ENCODE measurements at places on chromosomes 5 and 9.
A peak's percentile ranks its signal among the peaks of the same experiment; 100 is the strongest.

DNA sequence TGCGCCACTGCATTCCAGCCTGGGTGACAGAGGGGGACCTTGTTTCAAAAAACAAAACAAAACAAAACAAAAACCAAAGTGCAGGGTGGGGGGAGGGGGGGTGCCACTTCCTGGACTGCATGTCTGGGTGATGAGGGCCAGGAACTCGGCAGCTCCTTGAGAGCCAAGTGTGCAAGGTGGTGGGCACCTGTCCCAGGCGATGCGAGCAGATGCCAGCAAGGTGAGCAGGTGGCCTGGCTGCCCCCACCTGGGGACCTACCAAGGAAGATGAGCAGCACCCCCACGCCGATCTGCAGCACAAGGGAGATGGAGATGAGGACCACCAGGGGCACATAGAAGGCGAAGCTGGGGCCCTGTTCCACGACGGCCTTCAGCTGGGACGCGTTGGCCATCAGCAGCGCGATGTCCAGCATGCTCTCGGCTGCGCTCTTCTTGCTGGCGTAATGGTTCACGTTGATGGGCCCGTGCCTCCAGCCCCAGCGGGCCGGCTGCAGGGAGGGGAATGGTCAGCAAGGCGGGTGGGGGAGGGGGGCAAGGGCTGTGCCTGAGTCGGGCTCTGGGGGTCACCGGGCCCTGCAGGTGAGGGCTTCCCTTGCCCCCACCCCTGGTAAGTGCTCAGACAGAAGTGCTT lies 7.8 kb downstream of the NINJ1 start:
- no peak for DNase-seq

DNA sequence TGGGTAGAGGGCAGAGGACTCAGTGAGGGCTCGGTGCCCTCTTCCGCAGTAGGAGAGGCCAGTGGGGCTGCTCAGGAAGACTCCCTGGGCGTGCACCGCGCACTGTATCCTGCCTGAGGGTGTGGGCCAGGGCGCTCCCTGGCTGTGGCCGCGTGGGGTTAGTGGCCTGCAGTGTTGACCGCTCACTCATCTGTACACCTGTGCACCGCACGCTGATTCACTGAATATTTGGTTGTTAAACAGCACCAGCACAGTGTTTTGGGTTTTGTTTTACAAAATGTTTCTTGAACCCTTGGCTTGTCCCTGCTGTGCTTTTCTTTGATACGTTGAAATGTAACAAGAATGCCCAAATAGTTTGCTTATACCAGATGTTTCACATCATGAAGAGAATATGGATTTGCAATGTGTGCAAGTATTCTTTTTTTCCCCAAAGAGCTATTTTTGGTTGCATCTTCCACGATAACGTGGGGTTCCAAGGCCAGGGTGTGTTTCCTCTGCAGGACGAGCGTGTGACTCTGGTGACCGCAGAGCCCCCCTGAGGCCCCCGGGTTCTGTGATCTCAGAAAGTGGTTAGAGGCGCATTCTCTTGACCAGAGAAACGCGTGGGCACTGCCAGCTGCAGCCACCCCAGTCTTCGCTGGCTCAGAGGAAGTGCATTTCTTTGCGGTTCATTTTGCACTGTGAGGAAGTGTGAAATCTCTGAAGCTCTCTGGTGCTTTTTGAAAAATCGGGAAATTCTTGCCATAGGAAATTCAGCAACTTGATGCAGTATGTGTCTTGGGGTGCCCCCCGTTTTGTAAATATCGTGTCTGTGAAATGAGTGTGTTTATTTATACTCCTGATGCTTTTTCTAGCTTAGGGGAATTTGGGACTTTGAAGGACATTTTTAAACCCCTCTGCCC lies 46.9 kb downstream of the AHRR start:
- peak; percentile 41 for DNase-seq

GRCh38 chr5:67033880-67034651 lies 162.5 kb downstream of the CD180 start:
- DNase-seq, result no peak

- DNase-seq, result no peak
Observed at GRCh38 chr5:75281716-75282465, 45.2 kb upstream of the ANKRD31 start.

DNA sequence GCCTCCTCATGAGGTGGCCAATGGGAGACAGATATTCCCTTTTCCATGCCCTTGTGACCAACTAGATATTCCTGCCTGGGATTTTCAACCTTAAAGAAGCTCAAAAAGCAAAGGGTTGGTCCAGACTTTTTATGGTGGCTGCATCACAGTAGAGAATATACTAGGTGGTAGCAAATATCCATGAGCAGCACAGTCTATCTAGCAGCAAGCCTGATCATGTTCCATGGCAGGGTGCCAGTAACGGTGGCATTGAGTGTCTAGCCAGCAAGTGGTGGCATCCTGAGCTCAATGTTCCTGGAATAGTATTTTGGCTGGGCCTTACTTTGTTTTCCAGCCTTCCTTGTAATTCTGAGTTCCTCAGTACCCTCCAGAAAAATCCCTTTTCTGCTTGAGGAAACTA lies 25.8 kb downstream of the CDC25C start:
- DNase-seq, result no peak

DNA sequence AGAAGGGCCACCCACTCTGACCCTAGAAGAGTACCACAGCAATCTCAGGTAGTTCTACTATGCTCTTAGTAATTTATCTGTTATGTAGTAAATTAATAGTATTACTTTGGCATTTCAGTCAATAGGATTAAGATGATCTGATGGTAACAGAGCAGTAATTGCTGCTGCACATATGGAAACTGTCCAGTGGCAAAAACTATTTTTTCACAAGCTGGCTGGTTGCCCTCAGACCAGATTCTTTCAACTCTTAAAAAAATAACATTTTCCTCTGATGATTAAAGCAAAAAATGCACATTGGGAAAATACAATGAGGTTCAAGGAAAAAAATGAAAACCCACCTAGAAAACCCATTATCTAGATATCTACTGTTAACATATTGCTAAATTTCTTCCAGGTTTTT lies 19.7 kb downstream of the GLRA1 start:
- no peak for DNase-seq

- no peak for DNase-seq
Observed at GRCh38 chr9:116565986-116566385, 121.1 kb upstream of the TRIM32 start.
